ENCODE measurements at places on chromosomes 6 and 20.

- no peak for DNase-seq
These were observed 41.0 kb downstream of the COX4I2 start for GRCh38 chr20:31678389-31679356.

GRCh38 chr20:56348305-56348693, 10.5 kb upstream of the FAM210B start:
- DNase-seq: no peak

- DNase-seq: no peak
These were observed 545.6 kb upstream of the MAP3K7 start for GRCh38 chr6:91132461-91132860.

GRCh38 chr6:166630462-166630861, 3.4 kb upstream of the RPS6KA2 start:
- DNase-seq: no peak

DNA sequence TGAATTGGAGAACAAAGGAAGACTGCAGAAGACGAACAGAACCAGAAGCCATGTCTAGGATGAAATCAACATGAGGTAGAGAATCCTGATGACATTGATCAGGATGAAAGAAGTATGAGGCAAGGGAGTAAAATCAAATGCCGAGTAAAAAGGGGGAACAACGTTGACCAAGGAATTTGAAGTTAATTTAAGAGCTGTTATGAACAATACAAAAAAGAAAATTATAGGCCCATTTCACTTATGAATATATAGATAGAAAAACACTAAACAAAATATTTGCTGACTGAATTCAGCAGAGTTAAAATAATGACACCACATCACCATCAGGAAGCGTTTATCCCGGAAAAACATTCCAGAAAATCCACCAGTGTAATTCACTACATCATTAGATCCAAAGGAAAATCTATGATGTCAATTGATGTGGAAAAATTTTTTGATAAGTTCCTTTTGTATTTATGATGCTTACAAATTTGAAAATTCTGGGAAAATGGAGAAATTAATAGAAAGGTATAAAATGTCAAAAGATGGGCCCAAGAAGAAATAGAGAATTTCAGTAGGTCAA, 8.1 kb upstream of the CCN5 start:
- no peak for DNase-seq

Measured in activated CD4-positive, alpha-beta T cell treated with anti-CD3 and anti-CD28 coated beads for 24 hours (primary cell).